Epithelial cell of umbilical artery (primary cell): ENCODE measurements at places on chromosomes 13 and 19. TPM values are rescaled to one million over a fixed set of nuclear protein-coding genes. Genes with fewer than 3 reads are reported as not detected.

The GJA3 gene
- total RNA-seq = under 0.01 and 0.15 TPM in 2 replicates

The CCDC61 gene
- total RNA-seq = 8.8 and 14.0 TPM in 2 replicates

The SLC7A10 gene
- not detected in 2 replicates for total RNA-seq

The ZNF473 gene
- total RNA-seq = 6.7 and 8.1 TPM in 2 replicates

The PALM3 gene
- 0.15 TPM in 1 of 2 replicates, not detected in the other for total RNA-seq

The URAD gene
- total RNA-seq = not detected in 2 replicates

The SF3A2 gene
- total RNA-seq = 24.9 and 39.0 TPM in 2 replicates

The PLIN4 gene
- under 0.01 TPM in 1 of 2 replicates, not detected in the other for total RNA-seq

The ZFP82 gene
- total RNA-seq = 4.2 and 5.3 TPM in 2 replicates

The CLDN10 gene
- 2.9 and 4.4 TPM in 2 replicates for total RNA-seq

The CEACAM4 gene
- total RNA-seq = not detected in 2 replicates

The TSKS gene
- not detected in 2 replicates for total RNA-seq

The CYP4F2 gene
- not detected in 2 replicates for total RNA-seq

The TTC9B gene
- total RNA-seq = not detected in 2 replicates

The CCL25 gene
- not detected in 2 replicates for total RNA-seq

The LILRA5 gene
- total RNA-seq = not detected in 2 replicates

The PRODH2 gene
- total RNA-seq = not detected in 2 replicates

The SOHLH2 gene
- 0.46 and 1.3 TPM in 2 replicates for total RNA-seq

The MBD3L3 gene
- total RNA-seq = not detected in 2 replicates

The USPL1 gene
- 24.4 and 24.6 TPM in 2 replicates for total RNA-seq

The COQ8B gene
- 23.4 and 24.7 TPM in 2 replicates for total RNA-seq

The NALCN gene
- 8.4 and 10.5 TPM in 2 replicates for total RNA-seq

The ZBTB32 gene
- not detected in 2 replicates for total RNA-seq

The CEACAM20 gene
- total RNA-seq = not detected in 2 replicates

The ZNF610 gene
- 0.97 and 1.4 TPM in 2 replicates for total RNA-seq

The FPR1 gene
- total RNA-seq = not detected in 2 replicates

The SKA3 gene
- total RNA-seq = 6.8 and 9.7 TPM in 2 replicates

The LILRB5 gene
- not detected in 2 replicates for total RNA-seq

The HSPBP1 gene
- 29.6 and 38.0 TPM in 2 replicates for total RNA-seq

The CYSLTR2 gene
- total RNA-seq = under 0.01 and 0.30 TPM in 2 replicates

The IRGC gene
- total RNA-seq = not detected in 2 replicates

The KIR3DL1 gene
- total RNA-seq = not detected in 2 replicates

The NRTN gene
- total RNA-seq = not detected in 2 replicates

The AMER2 gene
- total RNA-seq = not detected in 2 replicates
